ENCODE measurements at places on chromosomes 4 and X.
A peak's percentile ranks its signal among the peaks of the same experiment; 100 is the strongest.

- no peak for DNase-seq
Measured at GRCh38 chrX:104918122-104918521, 302.4 kb downstream of the TEX13A start.

- DNase-seq = no peak
Measured at GRCh38 chrX:39443240-39443639, 642.0 kb downstream of the MID1IP1 start.

DNA sequence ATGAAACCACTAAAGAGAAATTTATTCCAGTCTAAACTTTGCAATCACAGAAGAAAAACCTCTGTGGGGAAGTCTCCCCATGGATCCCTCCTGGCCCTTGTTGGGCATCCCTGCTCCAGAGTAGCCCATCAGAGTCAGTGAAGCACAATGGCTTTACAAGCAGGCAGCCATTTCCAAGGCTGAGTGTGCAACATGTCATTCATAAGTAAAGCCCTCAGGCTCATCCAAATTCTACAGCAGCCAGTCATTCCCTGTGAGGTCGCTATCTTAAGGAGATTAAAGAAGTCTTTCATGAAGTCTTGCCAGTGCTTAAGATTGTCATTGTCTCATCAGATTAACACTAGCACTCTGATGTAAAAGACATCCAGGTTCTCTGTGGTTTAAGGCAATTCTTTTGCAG lies 17.0 kb upstream of the MAPK10 start:
- no peak for DNase-seq

DNA sequence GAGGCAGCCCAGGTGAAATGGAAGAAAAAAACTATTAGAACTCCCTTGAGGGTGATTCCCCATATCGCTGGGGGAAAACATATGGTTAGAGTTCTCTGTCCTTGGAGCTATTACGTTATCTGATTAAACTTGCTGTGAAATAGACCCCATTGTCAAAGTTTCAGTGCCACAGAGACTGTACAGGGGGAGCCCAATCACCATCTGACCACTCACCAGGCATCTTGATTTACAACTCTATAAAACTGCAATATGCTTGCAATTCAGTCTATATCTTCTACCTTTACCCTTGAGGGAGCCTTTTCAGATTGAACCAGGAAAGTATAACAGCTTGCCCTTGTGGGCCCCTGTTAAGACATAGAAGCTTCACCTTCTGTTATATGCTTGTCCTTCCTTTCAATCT lies 18.2 kb downstream of the TMEM255A start:
- no peak for DNase-seq

DNA sequence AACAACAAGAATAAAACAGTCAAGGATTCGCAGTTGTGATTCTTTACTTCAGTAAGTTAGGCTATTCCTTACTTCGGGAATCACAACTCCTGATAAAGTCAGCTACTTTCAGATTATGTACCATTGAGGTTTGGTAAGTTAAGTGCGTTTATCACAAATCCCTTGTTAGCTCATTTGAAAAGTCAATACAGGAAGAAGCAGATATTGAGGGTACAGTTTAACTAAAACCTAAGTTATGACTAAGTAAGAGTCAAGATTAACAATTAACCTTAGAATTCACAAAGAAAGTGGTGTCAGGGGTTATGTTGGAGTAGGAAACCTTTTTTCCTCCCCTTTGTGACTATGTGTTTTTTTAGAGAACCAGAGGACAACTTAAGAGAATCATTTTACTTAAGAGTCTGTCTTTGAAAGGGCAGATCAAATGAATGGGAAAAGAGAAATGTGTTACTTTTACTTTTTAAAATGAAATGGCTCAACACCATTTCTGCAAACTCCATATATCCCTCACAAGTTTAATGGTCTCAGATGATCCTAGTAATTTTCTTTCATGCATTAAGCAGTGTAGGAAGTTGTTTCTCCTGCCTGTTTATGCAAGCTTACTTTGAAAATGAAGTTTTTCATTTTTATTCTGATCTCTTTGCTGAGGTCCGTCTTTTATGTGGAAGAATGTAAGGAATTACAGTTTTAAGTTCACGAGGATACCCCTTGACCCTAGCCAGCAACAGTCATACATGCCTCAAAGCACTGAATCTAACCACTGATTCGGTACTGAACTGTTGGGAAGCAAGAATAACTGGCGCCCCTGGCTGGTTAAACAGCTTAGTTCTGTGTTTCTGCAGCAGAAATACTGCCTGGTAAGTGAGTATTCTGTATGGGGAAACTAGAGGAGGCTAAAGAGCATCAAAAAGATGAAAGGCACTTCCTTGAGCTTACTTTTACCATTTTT lies 211.7 kb downstream of the SLC4A4 start:
- peak; percentile 3 for DNase-seq

- DNase-seq = no peak
Measured at GRCh38 chr4:54662901-54663585, 5.3 kb downstream of the KIT start.

GRCh38 chrX:45258731-45259402 lies 58.2 kb upstream of the DIPK2B start:
- DNase-seq = no peak

- DNase-seq = no peak
Measured at GRCh38 chr4:181820553-181820952, 422.6 kb upstream of the TENM3 start.

GRCh38 chrX:15973946-15974345 lies 119.3 kb upstream of the AP1S2 start:
- DNase-seq = no peak

- DNase-seq = no peak
Measured at GRCh38 chr4:57023104-57023503, 44.4 kb downstream of the POLR2B start.

DNA sequence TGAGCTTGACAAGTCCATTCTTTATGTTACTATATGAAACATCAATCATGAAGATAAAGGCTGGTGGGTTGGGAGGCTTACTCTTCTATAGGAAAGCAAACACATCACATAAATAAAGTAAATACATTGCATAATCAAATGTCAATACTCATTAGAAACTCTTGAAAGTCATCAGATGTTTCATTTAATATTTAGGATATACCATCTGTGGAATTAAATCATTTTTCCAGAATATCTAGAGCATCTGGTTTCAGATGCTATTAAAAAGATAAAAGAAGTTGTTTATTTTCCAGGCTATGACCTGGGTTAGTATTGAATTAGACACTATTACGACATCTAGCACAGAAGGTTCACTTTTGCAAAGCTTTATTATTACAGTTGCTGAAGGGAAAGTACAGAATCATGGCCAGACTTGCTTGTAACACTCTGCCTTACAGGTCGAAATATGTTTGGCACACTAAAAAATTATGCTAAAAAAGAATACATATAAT lies 72.6 kb downstream of the METTL14 start:
- no peak for DNase-seq

GRCh38 chr4:36432586-36432985 lies 151.2 kb downstream of the DTHD1 start:
- DNase-seq = no peak

- DNase-seq = no peak
Measured at GRCh38 chr4:97139791-97140190, 1003.5 kb downstream of the STPG2 start.

- DNase-seq = no peak
Measured at GRCh38 chrX:97564496-97564895, 680.8 kb downstream of the RPA4 start.

DNA sequence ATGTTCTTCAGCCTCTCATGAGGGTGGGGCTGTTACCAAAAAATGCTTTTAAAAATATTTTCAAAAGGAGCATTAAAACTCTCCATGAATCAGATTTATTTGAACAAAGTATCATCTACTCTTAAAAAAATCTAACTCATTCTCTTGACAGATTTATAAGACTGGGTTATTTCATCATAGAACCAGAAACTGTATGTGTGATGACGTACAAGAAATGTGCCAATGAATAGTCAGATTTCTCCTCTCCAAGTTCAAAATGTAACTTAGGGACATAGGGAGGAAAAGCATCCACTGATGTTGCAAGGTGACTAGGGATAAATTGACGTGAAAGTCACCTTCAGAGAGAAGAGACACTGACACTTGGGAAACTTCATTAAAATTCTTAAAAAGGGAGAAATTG lies 89.1 kb upstream of the CLNK start:
- no peak for DNase-seq

DNA sequence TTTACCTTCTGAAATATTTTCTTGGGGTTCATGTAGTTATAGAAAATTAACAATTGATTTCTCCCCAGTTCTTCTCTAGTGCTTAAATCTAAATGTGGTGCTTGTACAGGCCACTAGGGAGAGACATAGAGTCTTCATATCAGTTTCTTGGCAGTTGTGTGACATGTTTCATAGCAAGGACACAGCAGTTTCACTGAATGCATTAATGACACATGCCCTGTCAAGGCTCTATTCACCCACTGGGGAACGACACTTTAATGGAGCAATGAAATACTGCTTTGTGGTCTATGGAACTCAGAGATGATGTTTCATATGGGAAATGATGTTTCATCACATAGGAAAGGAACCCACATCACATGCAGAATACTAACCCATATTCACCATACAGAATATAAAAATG lies 2.8 kb downstream of the VEGFC start:
- DNase-seq = peak; percentile 78

DNA sequence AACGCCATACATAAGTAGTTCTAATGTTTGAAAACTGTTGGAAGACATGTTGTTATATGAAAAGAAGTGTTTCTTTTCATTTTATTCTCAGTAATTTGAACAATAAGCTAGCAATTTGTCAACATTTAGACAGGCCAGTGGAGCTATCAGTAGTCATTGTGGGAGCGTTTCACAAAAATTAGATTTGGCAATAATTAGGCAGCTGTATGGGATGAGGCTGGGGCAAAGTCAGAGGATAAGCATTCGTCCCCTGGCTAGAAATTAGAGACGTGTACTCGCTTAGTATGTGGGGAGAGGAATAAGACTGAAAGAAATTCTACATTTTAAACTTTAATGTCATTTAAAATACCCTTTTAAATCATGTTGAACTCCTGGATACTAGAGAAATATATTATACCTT lies 70.6 kb downstream of the TMEM144 start:
- no peak for DNase-seq

GRCh38 chr4:166625018-166625637 lies 609.2 kb downstream of the SPOCK3 start:
- no peak for DNase-seq

DNA sequence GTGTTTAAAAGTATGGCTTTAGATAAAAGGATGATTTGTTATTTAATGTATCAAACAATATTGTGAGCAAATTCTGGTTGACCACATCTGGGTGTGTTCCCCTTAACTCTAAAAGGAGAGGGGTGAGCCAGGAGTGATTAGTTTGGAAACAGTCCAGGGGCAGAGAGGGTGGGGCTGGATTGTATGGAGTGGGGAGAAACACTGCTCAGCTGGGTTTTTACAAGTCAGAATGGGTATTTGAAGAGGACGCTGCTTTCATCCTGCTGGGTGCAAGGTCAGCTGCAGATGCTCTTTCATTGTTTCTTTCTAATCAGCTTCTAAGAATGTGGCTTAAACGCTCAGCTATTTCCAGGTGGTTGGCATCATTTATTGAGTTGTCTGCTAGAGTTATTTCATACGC lies 82.8 kb upstream of the LIMCH1 start:
- peak; percentile 82 for DNase-seq

DNA sequence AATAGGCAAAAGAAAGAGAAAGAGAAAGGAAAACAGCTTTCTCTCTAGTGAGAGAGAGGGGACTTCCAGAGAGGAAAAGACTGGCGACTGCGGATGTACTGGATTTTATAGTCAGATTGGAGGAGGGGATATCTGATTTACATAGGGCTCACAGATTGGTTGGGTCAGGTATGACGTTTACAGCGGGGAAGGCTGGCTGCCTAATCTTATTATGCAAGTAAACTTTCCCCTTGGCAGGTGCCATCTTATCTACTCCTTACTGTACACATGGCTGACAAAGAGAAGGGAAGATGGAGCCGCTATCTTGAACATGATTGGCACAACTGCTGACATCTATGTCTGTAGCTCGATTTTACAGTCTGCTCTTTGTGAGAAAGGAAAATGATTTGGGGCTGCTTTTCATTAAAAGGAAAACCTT lies 25.4 kb downstream of the RBPJ start:
- DNase-seq = no peak

- DNase-seq = no peak
Measured at GRCh38 chr4:68582339-68582717, 6.2 kb upstream of the UGT2B17 start.

GRCh38 chr4:10336471-10336870 lies 120.8 kb downstream of the ZNF518B start:
- DNase-seq = no peak

DNA sequence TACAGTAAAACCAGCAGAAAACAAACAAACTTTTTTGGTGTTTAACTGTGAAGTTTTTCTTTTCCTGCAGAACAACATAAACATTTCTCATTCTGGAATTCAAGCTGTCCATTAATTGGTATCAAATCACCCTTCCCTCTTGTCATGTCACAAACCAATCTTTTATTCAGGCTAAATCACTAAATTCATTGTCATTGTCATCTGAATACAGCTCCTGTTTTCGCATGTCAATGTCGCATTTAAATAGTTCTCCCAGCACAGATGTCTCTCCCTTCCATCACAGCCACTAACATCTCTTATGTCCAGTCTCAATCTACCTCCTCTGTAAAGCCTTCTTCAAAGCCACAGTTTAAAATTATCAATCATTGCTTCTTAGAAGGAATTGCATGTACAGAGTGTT lies 192.1 kb upstream of the PCDH10 start:
- DNase-seq = no peak

GRCh38 chrX:40009890-40010289 lies 87.9 kb downstream of the BCOR start:
- DNase-seq = no peak

- DNase-seq = no peak
Measured at GRCh38 chr4:184282895-184283654, 65.4 kb upstream of the ENPP6 start.

GRCh38 chr4:87532907-87533306 lies 3.7 kb upstream of the SPARCL1 start:
- no peak for DNase-seq

DNA sequence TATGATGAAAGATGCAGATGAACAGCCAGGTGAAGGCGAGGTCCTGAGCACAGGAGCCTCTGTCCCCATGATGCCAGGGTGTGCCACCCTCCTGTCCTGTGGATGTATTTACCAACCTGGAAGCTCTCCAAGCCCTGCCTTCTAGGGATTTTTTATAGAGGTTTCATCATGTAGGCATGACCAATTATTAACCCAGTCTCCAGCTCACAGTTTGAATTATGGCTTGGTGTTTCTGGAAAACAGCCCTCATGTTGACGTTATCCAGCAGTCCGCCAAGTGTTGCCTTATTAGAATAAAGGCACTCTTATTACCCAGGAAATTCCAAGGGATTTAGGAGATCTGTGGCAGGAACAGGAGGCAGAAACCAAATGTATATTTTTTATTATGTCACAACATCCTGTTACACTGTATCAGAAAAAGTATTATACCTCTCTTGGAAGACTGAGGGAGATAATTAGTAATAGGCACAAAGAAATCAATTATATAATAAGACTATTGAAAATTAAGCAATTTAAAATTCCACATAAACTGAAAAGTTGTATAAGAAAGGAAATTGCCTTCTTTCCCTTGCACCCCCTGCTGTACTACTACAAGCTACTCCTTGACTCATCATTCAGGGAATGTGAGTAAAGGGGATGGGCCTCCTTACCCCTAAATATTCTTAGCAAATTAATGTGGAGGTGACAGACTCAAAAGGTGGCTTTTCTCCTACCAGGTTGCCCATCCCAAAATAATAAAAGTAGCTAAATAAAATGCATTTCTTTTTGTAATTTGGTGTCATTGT lies 129.6 kb downstream of the ZNF330 start:
- no peak for DNase-seq

All from skin of body (tissue), 3 donors.